AML-193 (cell line): ENCODE measurements at places on chromosomes 1 and 21.

- DNase-seq = no peak
Observed at GRCh38 chr1:158579733-158580132, at the start of gene OR10X1. Gene OR10X1 (minus strand): TSS chr1:158579899. CDS start chr1:158579899, 0 bp downstream.

- no peak for DNase-seq
Observed at GRCh38 chr1:183554577-183554976, 35.7 kb downstream of the NCF2 start.

GRCh38 chr1:39110882-39111281, 84.7 kb downstream of the NDUFS5 start:
- DNase-seq = no peak

GRCh38 chr1:145708063-145708462, 895 bp upstream of the PDZK1 start:
- no peak for DNase-seq

DNA sequence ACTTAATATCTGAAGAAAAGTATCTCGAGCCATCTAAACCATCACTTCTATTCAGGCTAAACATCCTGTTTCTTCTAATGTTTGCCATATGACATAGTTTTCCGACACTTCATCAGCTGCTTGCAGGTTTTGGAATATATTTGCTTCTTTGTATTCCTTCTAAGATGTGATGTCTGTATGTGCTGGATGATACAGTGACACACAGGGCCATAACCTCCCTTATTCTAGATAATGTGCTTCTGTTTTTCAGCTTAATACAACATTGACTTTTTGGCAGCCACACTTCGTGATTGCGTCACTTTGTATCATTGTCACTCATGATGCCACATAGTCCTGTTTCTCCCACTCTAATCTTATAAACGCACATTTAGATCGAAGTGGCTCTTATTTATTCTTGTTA, 156.3 kb downstream of the CRB1 start:
- no peak for DNase-seq
